ENCODE measurements at places on chromosomes 4 and X.

DNA sequence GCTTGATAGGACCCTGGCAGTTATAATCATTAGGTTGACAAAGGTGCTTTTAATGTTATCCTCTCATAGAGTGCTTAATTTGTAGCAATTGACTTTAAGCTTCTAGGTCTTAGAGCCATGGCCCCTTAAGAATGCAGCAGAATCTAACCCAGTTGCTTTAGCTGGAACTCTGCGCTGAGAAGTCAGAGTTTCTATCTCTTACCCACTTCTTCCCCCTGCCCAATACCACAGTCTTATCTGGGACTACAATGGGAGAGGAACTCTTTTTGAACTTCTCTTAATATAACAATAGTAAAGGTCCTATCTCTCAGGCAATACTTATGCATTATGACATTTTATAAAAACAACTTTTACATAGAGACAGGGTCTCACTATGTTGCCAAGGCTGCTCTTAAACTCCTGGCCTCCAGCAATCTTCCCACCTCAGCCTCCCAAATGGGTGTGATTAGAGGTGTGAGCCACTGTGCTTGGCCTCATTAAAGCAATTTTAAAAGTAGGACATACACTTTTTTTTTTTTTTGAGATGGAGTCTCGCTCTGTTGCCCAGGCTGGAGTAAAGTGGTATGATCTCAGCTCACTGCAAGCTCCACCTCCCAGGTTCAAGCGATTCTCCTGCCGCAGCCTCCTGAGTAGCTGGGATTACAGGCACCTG lies 1.8 kb downstream of the TLR10 start:
- no peak for DNase-seq

- no peak for DNase-seq
These were observed 28.8 kb downstream of the CHRNA9 start for GRCh38 chr4:40363945-40364344.

DNA sequence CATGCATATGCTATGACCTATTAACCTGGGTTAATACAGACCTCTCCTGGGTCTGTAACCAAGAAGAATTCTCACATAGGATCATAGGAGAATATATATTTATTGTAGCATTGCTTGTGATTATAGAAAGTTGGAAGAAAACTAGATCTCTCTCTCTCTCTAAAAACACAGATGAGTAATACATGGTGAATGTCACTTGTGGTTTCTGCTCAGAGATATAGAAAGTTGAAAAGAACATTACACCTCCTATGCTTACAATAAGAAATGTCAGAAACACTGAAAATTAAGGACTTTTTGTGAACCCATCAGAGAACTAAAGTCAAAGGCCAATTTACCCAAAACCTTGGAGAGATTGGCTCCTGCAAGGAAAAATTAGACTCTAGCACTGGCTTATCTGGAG lies 1389.5 kb downstream of the FAM133A start:
- no peak for DNase-seq

DNA sequence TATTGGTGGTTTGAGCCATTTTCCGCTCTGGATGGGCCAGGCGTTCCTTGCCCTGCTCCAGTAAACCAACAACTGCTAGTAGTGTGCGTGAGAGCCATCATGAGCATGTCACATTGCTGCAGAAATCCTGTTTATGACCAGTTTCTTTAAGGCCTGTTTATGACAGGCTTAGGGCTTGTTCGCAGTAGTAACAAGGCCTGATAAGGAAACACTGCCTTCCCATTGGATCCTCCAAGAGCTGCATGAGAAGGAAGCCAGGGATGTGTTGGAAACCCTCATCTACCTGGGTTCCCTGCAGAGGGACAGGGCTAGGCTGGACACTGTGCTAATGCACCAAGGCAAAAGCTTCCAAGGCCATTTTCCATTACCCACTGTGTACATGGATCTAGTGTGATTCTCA lies 153.9 kb downstream of the ZNF518B start:
- DNase-seq, result no peak

DNA sequence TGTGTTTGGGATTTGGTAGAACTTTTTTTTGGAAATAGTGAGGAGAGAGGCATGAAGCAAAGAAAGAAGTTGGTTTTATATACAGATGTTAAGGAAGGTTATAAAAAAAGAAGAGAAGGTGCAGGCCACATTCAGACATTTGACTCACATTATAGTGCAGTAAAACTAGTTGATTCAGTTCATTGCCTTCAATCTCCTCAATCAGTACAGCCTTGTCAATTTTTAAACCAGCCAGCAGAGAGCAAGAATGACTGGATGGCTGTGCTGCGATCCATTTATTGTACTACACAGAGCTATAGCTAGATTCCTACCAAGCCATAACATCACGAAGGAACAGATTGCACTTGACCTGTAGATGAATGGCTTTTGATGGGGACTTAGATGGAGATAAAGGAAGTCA lies 79.7 kb upstream of the LSM6 start:
- no peak for DNase-seq

DNA sequence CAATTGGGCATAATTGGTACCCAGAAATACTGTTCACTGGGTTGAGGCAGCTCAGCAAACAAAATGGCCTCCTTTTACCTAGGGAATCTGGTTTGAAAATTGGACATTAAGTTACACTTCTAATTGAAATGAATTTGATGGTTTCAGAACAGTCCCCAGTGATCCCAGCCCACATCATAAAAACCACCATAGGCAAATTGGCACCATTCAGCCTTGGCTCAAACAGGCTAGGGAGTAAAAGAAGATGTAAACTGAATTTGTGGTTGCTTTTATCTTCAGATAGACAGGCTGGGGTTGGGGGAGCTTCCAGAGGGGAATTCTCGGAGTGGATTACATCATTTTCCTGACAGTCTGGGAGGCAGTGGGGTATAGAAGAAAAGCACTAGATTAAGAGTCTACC lies 576.5 kb downstream of the MID1IP1 start:
- no peak for DNase-seq

- DNase-seq, result peak; percentile 44
These were observed 12.8 kb downstream of the AIMP1 start for GRCh38 chr4:106329041-106329618.

DNA sequence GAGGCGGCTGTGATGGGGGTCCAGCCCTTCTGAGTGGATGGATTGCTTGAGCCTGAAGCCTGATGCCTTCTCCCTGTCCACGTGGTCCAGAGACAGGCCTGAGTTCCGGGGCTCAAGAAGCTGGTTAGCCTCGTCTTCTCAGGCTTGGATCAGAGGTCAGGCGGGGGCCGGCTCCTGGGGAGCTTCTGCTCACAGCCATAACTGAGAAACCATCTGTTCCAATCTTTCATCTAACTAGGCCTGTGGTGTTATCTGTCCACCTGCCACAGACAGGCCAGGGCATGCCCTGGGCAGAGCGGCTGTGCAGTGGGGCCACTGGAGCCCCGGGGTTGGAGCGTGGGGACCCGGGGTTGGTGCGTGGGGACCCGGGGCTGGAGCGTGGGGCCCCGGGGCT lies 63.1 kb downstream of the SORCS2 start:
- DNase-seq, result no peak

DNA sequence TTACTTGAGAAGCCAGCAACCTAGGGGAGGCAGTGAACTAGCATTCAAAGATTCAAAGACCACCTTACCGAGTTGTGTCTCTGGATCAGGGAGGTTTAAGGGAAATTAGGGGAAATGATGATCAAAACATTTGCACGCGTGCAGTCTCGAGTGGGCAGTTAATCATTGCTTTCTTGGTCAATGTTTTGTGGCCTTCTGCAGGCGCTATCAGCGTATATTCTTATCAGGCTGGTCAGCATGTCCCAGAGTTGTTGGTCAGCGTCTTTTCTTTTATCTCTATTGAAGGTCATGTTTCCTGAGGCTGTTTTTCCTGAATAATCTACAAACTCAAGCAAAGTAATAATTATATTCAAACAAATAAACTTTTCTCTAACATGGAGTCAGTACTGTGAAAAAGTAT lies 84.0 kb upstream of the ZNF81 start:
- no peak for DNase-seq

- DNase-seq, result peak; percentile 51
These were observed 658 bp downstream of the KDM6A start for GRCh38 chrX:44873415-44874276.

- no peak for DNase-seq
These were observed 6.1 kb downstream of the XPNPEP2 start for GRCh38 chrX:129744861-129745321.

GRCh38 chrX:136750364-136750763 lies 30.4 kb downstream of the ARHGEF6 start:
- DNase-seq, result no peak

- peak; percentile 57 for DNase-seq
These were observed 213.0 kb upstream of the VEGFC start for GRCh38 chr4:177005674-177006230.

- peak; percentile 23 for DNase-seq
These were observed 103.6 kb downstream of the GNL3L start for GRCh38 chrX:54633641-54634040.

DNA sequence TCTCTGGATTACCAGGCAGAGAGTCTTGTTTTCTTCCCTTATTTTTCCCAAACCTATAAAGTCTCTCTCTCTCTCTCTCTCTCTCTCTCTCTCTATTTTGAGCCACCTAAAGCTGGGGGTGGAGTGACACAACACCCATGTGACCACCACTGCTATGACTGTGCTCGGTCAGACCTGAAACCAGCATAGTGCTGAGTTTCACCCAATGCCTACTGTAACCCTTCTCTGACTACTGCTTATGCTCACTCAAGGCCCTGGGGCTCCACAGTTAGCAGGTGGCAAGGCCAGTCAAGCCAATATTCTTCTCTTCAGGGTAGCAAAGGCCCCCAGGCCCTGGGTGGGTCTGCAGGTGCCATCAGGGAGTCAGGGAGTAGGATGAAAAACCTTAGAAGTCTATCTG lies 114.7 kb upstream of the ARMCX2 start:
- no peak for DNase-seq

DNA sequence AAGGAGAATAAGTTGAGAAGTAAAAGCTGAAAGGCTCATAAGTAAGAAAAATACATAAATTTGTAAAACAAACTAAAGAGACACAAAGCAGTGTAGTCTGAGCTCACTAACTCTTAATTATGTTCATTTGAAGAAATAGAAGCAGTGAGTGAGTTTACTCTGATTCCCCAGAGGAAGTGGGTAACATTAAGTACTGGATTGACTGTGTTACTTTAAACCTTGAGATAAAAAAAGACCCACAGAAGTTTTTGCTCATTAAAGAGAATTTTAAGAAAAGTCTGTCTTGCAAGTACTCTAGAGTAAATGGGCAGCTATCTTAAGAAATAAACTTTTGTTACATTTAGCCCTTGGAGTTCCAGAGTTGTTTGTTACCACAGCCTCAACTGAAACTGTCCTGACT lies 2466.9 kb downstream of the PCDH7 start:
- no peak for DNase-seq

DNA sequence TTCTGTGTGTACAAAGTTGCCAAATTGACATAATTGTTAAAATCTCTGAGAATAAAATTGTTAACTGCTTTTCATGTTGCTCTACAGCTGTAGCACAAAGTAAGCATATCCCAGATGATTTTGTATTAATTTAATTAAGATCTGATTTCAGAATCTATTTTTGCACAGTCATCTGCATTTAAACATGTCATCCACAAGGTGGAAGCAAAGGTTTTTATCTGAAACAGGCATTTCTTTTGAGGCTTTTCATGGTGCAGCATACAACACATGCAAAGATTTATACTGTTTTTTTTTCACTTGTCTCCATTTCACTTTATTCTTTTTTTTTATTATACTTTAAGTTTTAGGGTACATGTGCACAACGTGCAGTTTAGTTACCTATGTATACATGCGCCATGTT lies 51.2 kb downstream of the GC start:
- peak; percentile 1 for DNase-seq

- no peak for DNase-seq
These were observed 74.7 kb downstream of the CLCN4 start for GRCh38 chrX:10231461-10231860.

- no peak for DNase-seq
These were observed 115.4 kb downstream of the MGST2 start for GRCh38 chr4:139781066-139781465.

- no peak for DNase-seq
These were observed 263.4 kb upstream of the NDST4 start for GRCh38 chr4:115376866-115377265.

DNA sequence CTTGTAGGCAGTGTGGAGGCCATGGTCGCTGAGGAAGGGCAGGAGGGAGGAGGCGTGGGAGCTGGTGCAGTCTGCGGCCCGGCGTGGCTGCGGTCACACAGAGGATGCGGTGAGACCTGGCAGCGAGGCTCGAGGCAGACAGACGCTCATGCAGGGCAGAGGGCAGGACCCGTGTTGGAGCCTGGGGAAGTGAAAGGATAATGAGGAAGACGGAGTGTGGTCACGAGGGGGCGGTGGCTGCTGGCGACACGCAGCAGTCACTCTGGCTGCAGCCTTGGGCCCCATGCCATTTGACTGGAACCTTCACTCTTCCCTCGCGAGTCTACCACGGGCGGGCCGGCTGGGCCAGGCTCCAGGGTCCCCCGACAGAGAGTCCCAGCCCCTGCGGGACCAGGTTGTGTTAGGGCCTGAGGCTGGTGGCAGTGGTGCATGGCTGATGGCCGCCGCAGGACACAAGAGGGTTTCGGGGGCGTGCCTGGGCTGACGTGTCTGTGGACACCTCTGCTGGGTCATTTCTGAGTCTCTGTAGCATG lies 68.8 kb upstream of the HGFAC start:
- no peak for DNase-seq

- DNase-seq, result peak; percentile 48
These were observed 19.1 kb downstream of the SH3BP2 start for GRCh38 chr4:2811830-2812611.

GRCh38 chr4:161186012-161186411 lies 977.8 kb downstream of the FSTL5 start:
- DNase-seq, result no peak

DNA sequence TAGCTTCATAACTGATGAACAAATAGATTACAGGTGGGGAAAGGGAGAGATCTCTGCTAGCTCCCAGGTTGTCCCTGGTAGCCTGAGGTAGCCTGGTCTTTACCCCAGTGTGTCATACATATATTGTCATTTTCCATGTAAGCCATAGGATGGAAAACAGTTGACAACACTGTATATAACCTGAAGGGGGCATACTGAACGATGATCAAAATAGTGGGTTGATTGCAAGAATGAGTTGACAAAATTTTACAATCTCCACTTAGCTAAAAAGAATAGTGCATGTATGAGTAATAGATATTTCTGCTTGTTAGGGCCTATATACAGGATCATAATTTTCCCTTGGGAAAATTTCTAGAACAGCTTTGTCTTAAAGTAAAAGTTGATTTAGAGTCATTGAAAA lies 304.1 kb upstream of the HAND2 start:
- DNase-seq, result no peak

- no peak for DNase-seq
These were observed 57.5 kb downstream of the PTCHD1 start for GRCh38 chrX:23392195-23392594.

GRCh38 chr4:81905971-81906370 lies 434.3 kb upstream of the RASGEF1B start:
- no peak for DNase-seq

GRCh38 chr4:3879681-3880614 lies 113.8 kb downstream of the ADRA2C start:
- no peak for DNase-seq

- no peak for DNase-seq
These were observed 49.5 kb upstream of the STOX2 start for GRCh38 chr4:183855323-183856190.

DNA sequence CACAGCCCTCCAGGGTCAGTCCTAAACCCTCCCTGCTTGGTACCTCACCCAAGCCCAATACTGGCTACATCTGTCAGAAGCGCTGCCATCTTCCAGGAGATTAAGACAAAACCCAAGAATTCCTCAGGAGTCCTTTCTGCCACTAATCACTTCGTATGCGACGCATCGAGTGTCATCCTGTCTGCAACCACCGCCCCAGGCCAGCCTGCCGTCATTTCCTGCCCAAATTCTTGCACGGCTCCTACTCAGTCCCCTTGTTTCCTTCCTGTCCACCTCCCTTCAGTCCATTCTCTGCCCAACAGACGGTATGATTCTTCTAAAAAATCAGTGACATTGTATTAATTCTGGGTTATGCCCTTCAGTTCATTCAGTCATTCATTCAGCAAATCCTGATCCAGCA lies 113.6 kb downstream of the NFKB1 start:
- no peak for DNase-seq
